ENCODE measurements at places on chromosomes 7 and 10.

GRCh38 chr7:45446195-45446944 is 127.8 kb upstream of the ADCY1 start:
- no peak for DNase-seq

GRCh38 chr10:62618576-62619412 is 185.7 kb upstream of the ADO start:
- no peak for DNase-seq

GRCh38 chr7:136012238-136012637 is 35.1 kb upstream of the MTPN start:
- DNase-seq: no peak

DNA sequence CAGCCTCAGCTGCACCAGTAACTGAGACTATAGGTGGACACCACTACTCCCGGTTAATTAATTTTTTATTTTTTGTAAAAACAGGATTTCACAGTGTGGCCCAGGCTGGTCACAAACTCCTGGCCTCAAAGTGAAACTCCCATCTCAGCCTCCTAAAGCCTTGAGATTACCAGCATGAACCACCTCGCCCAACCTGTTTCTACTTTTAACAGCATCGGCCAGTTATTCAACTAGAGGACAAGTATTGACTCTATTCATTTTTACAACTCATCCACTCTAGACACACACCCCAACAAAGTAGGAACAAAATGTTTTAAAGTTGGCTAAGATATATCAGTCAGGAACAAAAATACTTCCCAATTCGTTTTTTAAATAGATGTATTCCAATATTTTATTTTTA is 334.8 kb downstream of the PARD3 start:
- DNase-seq: no peak

GRCh38 chr10:7432884-7433726 is 22.3 kb upstream of the SFMBT2 start:
- DNase-seq: no peak

DNA sequence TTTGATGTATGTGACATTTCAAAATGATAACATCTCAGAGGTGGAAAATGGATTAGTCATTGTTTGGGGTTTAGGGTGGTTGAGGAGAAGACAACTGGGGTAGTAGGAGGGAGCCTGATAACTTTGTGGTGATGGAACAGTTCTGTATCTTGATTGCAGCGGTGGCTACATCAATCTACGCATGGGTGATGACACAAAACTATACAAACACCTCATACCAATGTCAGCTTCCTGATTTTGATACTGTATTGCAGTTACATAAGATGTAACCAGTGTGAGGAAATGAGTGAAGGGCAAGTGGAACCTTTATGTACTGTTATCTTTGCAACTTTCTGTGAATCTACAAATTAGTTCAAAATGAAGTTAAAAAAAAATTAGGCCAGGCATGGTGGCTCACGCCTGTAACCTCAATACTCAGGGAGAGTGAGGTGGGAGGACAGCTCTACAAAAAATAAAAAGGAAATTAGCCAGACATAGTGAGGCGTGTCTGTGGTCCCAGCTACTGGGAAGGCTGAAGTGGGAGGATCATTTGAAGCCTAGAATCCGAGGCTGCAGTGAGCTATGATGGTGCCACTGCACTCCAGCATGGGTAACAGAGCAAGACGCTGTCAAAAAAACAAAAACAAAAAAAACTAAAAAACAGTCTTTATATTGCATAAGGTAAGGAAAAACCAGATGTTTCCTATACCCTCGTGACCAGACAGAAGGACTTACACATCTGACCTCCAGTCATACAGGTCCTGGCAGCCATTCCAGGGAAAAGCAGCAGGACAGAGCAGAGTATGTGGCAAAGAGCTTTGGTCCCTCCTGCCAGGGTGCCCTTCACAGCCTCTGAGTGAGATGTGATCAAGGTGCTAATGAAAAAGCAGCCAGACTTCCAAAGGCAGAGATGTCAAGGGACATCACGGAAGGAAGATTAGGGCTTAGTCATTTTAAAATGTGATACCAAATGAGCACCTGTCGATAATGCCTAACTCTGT is 50.8 kb downstream of the CYTH3 start:
- DNase-seq: no peak

- DNase-seq: no peak
Measured at GRCh38 chr7:7895004-7895650, 73.5 kb upstream of the GLCCI1 start.

DNA sequence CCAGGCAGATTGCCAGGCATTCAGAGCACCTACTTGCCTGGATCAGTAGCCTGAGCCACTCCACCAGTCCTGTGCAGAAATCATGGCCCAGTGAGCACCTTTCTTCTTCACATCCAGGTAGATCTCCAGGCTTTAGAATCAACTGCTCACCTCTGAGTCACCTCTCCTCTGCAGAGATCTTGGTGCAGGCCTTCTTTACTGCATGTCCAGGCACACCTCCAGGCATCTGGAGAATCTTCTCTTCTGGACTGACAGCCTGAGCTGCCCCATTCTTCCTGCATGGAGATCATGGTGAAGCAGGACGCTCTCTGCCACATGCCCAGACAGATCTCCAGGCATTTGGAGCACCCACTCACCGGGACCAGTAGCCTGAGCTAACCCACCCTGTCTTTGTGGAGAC is 894.5 kb upstream of the MBL2 start:
- no peak for DNase-seq

DNA sequence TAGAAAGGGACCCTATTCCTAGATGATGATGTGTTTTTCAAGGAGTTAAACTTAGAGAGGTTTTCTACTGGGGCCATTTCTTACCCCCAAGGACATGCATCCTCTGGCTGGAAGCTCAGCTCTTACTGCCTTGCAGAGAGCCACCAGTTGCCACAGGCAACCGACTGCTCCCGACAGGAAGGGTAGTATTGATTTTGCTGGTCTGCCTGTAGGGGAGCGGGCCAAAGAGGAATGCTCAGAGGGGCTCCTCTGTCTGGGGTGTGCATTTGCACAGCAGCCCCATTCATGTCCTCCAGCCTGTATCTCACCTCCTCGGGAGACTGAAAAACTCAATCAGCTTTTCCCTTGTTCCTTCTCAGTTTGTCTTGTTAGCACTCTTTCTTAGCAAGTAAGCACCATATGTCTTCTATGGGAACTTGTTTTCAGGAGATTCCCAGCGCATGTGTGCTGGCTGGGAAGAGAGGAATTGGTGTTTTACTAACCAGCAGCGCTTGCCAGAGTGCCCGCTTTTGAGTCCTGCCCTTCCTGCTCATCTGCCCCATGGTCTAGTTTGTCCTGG is 739.0 kb upstream of the GALNT17 start:
- DNase-seq: no peak

- DNase-seq: no peak
Measured at GRCh38 chr7:147571436-147572185, 1019.0 kb upstream of the C7orf33 start.

GRCh38 chr10:98619446-98619845 is 172.7 kb upstream of the HPS1 start:
- DNase-seq: no peak
